ENCODE measurements at places on chromosomes 7 and 10.

DNA sequence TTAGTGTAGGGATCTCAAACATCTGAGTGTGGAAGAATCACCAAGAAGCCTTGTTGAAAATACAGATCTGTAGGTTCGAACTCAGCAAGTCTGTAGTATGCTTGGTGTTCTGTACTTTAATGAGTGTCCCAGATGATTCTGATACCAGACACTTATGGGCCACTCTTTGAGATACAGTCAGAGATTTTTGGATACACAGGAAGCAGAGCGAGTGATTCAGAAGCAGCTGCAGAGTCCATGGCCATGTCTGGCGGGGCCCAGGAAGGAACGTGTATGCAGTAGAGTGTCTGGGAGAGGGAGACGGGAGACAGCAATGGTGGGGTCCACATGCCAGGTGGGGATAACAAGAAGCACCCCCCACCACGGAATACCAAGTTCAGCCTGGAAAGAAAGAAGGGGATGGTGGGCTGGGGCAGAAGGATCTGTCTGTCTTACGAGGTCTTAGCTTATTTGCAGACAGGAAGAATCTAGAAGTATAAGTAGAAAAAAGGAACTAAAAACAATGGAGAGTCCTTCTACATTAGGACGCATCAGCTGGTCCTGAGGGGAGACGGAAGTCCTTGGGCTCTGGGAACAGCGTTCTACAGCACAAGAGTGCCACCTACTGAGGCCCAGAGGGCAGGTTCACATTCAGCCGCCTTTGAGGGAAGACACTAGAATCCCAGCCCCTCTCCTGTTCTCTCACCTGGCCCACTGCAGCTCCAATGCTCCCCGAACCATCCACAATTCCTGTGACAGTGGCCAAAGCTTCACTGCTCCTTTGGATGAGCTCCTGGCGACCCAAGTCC is 55.4 kb downstream of the SLC37A3 start:
- DNase-seq: no peak

- DNase-seq: peak; percentile 23
Observed at GRCh38 chr10:100510533-100511308, 8.9 kb downstream of the SEC31B start.

GRCh38 chr7:92924800-92925199 is 88.4 kb upstream of the CDK6 start:
- no peak for DNase-seq

DNA sequence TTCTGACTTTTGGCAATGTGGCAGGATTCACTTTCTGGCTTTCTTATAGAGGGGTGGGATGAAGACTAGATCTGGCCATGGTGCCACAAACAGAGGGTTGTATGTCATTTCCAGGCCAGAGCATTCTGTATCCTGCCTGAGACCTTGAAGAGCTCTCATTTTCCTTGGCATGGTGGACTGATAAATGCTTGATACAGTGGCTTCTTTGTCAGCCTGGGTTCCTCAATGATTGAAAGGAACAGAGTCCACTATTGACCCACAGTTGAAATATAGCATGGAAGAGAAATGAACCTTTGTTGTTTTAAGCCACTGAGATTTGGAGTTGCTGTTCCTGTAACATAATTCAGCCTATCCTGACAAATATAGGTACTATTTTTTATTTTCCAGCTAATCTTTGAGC is 462.7 kb downstream of the SUGCT start:
- DNase-seq: no peak

DNA sequence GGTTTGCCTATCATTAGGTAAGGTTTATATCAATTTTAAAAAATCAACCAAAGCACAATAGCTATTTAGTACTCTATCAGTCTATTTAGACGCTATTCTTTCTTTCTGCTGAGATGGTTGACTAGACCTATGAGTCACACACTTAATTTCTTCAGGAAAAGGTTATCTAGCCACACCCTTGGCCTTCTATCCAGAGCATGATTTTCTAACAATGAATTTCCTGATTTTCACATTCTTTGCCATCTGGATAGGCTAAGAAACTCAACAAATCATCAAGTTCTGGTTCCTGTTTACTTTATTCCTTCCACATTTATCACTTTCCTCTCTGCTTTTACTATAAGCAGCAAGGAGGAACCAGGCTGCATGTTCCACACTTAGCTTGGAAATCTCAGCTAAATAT is 8.1 kb downstream of the PRPS1L1 start:
- no peak for DNase-seq
